K562 (cell line): ENCODE measurements at places on chromosomes 12 and 14. TPM values are rescaled to one million over a fixed set of nuclear protein-coding genes. Genes with fewer than 3 reads are reported as not detected.

- DNase-seq: no peak
These were observed 400.2 kb downstream of the TMEM121 start for GRCh38 chr14:105926373-105927095.

- no peak for DNase-seq
These were observed 9.3 kb downstream of the TESPA1 start for GRCh38 chr12:54975272-54975671.

SLC10A1 gene
- not detected in 2 replicates for total RNA-seq

CAPZA3 gene
- total RNA-seq: not detected in 2 replicates

KITLG gene
- total RNA-seq: 0.09 and 0.22 TPM in 2 replicates
